ENCODE measurements at places on chromosomes 1 and 21.

- DNase-seq = no peak
These were observed 302.6 kb upstream of the RRP15 start for GRCh38 chr1:217982331-217983050.

DNA sequence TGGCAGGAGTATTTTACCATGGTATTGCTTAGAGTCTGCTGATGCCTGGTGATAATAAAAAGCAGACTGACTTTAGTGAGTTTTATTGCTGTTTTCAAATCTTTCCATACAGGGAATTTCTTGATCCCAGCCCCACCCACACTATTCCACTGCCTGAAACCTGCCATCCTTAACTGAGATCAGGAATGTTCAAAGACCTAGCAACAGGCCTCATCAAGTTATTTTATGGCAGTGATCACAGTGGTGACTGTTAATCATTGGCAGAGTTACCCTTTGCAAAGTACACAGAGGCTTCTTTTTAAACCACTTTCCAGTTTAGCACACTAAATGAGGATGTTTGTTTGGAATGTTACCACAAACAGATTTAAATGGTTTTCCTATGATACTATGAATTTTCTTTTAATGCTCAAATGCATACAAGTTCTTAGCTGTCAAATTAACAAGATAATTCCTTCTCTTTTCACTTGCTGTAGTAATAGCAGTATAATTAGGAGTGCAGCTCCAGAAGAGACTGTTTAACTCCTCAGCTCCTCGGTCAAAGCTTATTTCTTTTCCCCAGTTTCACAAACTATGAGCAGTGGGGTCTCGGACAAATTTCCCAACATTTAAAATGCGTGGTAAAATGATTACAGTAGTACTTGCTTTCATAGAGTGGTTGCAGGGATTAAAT lies 69.9 kb upstream of the USP25 start:
- DNase-seq = no peak

- DNase-seq = no peak
These were observed 881 bp upstream of the ACTRT2 start for GRCh38 chr1:3020263-3020909.

DNA sequence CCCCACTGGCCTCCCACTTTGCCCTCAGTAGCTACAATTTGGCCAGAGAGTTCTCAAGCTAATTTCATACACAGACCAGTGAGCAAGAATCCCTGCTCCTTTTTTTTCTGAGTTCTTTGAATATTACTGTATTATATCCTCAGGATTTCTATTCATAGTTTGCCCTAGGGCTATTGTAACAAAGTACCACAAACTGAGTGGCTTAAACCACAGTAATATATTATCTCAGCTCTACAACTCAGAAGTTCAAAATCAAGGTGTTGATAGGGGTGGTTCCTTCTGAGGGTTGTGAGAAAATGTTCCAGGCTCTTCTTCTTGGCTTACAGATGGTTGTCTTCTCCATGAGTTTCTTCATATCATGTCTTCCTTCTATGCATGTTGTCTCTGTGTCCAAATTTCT lies 289.4 kb upstream of the ESRRG start:
- DNase-seq = no peak

GRCh38 chr1:204975568-204976235 lies 67.3 kb upstream of the CNTN2 start:
- DNase-seq = peak; percentile 48

- no peak for DNase-seq
These were observed 55.7 kb downstream of the NID1 start for GRCh38 chr1:236009191-236009590.

GRCh38 chr1:225617479-225617878 lies 35.4 kb downstream of the ENAH start:
- DNase-seq = no peak

DNA sequence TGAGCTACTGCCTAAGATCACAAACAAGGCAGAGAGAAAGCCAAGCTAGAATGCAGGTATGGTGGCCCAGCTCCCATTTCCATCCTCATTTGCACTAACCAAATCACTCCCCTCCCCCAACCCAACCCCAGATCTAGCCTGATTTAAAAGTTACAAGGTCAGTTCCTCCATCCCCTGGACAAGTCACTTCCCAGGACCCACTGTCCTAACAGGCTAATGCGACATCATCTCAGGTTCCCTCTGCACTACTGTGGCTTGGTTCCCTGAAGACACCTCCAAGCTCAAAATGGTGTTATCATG lies 2.4 kb downstream of the F11R start:
- no peak for DNase-seq

- DNase-seq = no peak
These were observed 8.3 kb downstream of the ADAR start for GRCh38 chr1:154599658-154600057.

DNA sequence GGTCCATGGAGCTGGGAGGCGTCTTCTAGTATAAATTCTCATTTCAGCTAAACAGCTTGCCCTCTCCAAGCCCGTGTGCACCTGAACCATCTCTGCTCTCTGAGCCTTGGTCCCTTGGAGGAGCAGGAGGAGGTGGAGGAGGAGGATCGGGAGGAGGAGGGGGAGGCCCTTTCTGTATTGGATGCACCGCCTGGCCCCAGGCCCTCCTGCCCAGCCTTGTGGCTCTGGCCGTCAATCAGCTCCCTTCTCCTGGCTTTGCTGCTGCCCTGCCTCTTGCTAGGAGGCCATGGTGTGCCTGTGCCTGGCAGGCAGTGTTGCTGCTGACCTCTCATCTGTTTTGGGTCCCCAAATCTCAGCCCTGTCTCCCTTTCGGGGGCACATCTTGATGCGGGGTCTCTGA lies 9.0 kb downstream of the COL18A1 start:
- peak; percentile 10 for DNase-seq

GRCh38 chr1:60033066-60033465 lies 40.5 kb downstream of the C1orf87 start:
- DNase-seq = no peak

DNA sequence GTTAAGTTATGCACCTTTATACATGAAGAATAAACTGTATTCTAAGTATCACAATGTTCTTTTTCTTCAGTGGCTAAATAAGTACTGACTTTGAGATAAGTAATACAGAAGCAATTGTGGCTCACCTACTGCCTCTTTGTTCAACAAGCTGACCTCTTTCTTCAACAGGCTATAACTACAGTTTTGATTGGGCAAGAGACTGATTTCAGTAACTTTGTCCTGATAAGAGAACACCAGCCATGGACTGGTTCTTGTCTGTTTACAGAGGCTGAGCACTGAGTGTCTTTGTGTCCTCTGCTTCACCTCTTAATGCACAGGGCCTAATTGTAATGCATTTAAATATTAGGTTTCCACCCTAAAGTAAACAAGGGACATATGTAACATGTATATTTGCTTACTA lies 34.6 kb upstream of the PDE4B start:
- no peak for DNase-seq

DNA sequence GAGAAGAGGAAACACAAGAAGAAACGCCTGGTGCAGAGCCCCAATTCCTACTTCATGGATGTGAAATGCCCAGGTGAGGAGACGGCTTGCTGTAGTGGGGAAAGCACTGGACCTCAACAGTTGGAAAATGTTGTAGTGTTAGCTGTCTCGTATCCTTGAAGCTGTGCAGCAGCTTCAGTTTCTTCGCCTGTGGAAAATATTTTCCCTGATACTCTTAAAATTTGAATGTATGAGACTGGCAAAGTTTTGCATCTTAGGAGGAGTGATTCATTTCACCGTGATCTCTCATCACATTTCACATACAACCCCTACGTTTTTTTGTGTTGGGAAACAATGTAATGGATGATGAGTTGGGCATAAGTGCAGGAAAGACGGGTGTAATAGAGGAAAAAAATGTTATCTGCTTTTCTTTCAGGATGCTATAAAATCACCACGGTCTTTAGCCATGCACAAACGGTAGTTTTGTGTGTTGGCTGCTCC lies 629 bp downstream of the RPS27 start:
- DNase-seq = no peak

GRCh38 chr1:7509598-7509997 lies 261.5 kb upstream of the VAMP3 start:
- DNase-seq = no peak

DNA sequence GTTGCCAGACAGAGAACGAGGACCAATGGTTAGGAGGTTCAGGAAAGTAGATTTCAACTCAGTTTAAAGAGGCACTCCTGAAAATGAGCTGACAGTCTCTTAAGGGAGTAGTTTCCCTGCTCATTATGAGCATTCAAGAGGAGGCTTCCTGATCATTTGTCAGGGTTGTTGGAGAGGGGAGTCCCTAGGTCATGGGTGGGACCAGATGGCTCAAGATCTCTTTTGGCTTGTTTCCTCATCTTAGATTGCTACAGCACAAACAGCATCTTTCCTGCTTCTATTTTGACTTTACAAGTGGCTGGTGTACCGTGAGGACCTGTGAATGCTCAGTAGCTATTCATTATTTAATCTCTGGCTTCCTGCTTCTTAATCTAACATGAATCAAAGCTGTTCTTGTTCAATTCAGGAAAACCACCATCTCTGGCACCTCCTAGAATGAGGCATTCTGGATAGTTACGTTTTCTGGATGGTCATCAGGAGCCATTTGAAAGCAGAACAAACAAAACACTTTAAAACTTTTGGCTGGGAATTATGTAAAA lies 47.6 kb downstream of the PEX14 start:
- DNase-seq = no peak

DNA sequence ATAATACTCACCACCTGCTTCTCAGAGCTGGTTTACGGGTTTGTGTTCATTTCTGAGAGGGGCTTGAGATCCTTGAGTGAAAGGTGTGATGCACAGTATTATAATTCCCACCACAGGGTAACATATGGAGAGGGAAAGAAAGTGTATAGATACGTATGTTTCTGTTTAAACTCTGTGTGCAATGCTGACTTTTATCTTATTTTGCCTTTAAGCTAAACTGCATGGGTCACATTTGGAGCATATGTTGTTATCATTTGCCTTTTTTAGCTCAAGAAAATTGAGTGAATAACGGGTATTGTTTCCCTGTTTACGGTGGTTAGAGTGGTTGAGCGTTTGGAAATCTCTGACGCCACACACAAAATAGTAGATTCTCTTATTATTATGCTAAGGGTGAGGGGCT lies 191.1 kb upstream of the NFIA start:
- DNase-seq = no peak

DNA sequence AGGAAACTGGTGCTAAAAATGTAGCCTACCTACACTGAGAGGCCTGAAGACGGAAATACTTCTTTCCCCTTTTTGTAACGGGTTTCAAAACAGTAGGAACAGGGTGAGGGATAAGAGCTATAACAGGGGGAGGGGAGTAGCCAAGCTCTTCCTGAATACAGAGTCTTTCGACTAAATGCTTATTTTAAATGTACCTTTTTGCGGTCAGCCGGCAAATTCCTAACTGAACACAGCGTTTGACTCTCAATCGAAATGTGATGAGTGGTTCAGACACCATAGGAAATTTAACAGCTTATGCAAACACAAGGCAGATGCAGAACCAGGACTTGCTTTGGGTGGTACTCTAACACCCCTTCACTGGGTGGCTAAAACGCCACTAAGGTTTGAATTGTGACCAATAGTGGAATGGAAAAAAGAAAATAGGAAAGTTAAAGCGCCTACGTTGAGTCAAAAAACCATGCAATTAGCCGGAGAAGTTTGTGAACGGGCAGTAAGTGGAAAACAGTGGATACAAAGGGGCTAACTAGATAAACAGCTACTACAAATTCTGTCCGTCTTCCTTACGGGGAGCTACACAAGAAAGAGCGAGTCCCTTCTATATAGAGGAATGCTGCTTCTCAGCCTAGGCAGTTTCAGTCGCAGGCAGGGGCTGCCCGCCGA lies 1.7 kb downstream of the EGLN1 start:
- DNase-seq = no peak
